ENCODE measurements at places on chromosomes 13 and 19.

- DNase-seq = no peak
Measured at GRCh38 chr13:106700439-106700838, 132.5 kb upstream of the ARGLU1 start.

DNA sequence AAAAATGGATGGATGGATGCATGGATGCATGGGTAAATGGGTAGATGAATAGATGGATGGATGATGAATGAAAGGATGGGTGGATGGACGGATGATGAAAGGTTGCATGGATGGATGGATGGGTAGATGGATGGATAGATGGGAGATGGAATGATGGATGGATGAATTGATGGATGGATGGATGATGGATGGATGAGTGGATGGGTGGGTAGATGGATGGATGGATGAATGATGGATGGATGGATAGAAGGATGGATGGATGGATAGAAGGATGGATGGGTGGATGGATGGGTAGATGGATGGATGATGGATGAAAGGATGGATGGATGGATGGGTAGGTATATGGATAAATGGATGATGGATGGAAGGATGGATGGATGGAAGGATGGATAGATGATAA, 115.1 kb upstream of the LSM14A start:
- DNase-seq = no peak

DNA sequence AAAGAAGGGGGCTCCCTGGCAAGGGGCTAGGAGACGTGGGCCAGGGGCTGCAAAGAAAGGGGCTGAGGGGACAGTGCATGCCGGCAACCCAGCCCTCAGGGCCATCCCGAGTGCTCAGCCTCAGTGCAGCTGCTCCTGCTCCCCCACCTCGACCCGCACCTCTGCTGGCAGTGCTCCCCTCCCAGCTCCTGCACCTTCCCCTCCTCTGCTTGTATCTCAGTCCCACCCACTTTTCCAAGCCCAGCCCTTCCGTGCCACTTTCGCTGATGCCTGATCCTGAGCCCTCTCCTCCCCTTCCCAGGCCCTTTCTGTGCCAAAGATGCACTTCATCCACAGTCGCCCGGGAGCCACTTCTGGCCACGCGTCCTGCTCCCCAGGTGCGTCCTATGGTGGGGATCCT, 69.9 kb upstream of the KCTD15 start:
- no peak for DNase-seq

DNA sequence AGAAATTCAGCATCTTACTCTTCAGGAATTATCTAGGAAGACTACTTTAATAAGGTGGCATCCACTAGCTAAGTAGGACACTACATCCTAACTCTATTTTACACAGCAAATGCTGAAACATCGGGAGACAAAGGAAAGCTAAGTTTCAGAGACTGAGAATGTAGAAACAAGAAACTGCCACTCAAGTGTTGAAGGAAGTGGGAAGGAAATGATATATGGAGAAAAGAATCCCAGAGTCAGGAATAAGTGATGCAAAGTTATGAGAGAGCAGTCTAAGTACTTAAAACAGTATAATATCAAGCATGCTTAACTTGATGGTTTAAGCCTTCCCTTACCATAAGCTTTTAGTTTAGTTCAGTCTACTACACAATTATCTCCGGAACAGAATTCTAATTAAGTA, 52.4 kb downstream of the RBM26 start:
- DNase-seq = no peak

- DNase-seq = no peak
Measured at GRCh38 chr13:40114305-40114896, 458.9 kb downstream of the COG6 start.

DNA sequence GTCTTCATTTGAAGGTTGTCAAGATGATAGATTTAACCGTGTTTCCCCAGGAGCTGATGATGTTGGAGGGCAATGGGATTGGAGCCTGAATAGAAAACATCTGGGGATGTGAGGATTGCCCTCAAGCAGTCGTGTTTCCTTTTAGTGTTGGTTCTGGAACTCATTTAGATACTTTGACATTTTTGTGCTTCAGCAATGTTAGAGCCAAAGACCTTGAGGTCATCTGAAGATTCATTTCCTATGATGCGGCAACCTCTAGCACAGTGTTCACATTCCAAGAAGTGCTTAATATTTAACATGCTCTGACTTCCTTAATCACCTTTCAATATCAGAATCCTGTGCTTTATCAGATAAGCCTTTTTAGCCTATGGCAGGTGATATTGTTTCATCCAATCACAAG, 82.7 kb downstream of the SLC10A2 start:
- DNase-seq = no peak

GRCh38 chr19:40578442-40578908, 1.8 kb downstream of the SHKBP1 start:
- no peak for DNase-seq

DNA sequence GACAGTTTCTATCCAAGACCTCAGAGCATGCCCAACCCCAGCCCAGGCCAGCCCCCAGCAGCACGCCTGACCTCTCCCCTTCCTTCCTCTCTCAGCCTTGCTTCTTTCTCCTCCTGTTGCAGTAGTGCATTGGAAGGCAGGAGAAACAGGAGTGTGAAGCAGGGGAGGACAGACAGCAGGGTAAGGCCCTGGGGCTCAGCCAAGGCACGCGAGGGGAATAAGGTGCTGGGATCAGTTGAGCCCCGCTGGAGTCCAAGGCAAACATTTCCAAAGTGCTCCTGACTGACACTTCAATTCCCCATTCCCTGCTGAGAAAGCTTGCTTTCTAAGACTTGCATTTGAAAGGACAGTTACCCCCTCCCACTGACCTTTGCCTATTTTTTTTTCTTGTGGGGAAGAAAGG, 73.1 kb upstream of the OLFM4 start:
- no peak for DNase-seq

GRCh38 chr13:80338781-80339562, 2.0 kb downstream of the SPRY2 start:
- peak; percentile 40 for DNase-seq

DNA sequence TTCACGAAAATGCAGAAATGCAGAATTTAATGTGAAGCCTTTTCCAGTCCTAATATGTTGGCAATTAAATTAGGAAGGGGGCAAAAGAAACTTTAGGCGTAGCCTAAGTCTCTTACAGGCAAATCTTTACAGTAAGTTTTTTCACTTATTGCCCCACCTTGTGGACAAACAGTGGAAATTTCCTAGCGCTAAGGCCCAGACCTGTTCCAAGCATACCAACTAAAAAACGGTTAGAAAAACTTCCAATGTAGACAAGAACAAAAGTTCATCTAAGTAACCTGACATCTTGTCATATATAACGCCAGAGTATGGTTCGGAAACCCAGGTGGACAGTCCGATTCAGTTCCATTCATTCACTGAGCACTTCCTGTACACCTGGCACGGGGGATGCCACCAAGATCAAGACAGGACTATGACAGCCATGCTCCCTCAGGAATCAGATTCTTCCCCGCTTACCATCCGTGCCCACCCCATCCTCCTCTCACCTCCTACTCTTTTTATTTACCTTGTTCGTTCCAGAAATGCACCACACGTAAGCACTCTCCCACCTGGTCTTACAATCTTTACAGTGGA, 4.9 kb downstream of the ZAR1L start:
- DNase-seq = peak; percentile 52

GRCh38 chr19:12754465-12755196, 3.0 kb downstream of the BEST2 start:
- no peak for DNase-seq

- peak; percentile 73 for DNase-seq
Measured at GRCh38 chr19:16836115-16837034, 7.2 kb downstream of the SIN3B start.

DNA sequence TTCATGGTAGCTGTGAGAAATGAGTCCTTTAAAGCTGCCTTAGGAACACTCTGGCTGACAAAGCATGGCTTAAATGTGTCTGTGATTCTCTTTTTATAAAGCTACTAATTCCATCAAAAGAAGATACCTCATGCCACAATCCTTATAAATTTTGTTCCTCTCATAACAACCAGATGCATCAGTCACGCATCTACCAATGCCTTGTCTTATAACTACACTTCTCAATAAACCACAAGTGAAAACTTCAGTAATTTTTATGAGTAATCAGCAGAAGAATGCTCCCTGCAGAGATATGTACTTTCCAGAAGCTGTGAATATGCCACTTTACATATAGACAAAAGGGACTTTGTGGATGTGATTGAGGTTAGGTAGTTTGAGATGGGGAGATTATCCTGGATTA, 147.8 kb downstream of the SUCLA2 start:
- no peak for DNase-seq

DNA sequence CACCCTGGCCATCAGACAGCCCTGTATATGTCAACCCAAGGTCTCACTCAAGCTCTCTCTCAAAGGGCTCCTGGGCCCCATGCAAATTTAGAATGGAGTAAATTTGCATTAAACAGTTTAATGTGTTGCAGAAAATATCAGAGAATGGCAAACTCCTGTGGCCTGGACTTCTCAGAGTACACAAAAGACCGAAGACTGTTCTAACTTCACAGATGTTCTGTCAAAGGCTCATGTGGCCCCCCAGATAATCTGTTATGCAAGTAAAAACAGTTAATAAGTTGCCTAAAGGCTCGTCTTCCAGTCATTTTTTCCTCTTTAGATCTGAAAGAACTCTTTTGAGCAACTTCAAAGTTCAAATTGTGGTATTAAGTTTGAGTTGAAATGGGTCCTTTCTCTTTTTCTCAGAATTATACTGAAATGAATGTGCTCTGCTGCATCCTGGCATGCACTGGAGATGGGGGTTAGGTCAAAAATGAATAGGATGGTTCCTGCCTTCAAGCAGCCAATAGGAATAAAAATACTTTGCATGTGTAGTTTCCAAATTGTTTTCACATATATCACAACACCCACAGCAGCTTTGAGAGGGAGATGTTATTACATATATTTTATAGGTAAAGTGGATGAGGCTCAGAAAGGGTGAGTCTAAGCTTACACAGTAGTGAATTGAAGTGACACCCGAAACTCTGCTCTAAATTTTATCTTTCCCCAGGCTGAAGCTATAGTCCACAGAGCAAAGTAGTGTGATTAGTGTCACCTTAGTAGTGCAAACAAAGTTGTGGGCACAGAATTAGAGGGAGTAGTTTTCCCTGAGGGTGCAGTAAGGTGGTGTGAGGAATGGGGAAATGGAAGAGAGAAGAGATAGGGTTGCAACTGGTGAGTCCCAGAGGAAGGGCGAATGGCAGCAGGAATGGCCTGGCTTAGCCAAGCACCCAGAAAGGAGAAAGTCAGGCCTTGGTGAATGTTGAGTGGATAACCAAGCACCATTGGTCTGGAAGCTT, 205.0 kb upstream of the RFC3 start:
- peak; percentile 21 for DNase-seq

DNA sequence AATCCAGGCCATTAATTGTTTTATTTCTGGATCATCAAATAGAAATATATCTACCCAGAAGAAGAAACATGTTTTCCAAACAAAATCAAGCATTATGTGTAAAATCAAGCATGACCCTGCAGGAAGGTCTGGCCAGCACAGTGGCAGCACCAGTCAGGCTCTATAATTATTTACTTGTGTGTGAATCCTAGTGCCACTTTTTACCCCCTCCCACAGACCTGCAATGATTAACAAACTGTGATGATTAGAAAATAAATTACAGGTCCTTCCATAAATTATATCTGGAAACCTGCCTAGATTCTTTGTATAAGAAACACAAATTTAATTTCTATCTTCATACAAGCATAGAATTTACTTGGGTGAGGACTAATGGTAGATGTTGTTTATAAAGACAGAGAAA, 186.1 kb downstream of the GPC6 start:
- DNase-seq = no peak

GRCh38 chr19:49758292-49758691, 4.8 kb downstream of the TSKS start:
- no peak for DNase-seq
